ENCODE measurements at places on chromosomes 11 and 22.

DNA sequence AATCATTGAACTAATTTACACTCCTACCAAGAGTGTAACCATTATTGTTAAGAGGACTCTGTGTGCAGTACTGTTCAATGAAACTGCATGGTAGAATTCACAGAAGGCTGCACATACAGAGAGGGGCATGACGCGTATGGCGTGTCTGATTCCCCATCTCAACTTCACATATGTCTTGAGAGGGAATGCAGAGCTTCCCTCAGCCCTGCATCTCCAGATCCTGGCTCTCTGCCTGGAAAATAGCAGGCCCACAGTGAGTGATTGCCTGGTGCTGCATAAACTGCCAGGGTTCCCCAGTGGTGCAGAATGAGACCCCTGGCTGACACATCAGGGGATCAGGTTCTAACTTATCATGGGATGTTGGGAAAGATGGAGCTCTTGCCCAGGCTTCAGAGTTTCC is 260.2 kb upstream of the ISX start:
- no peak for DNase-seq

GRCh38 chr11:47611348-47611794 is 17.2 kb upstream of the C1QTNF4 start:
- no peak for DNase-seq

GRCh38 chr22:20437613-20438426 is at the start of gene SCARF2:
Gene SCARF2 (minus strand): TSS chr22:20437825. CDS start chr22:20437754, 71 bp downstream.
- peak; percentile 93 for DNase-seq

DNA sequence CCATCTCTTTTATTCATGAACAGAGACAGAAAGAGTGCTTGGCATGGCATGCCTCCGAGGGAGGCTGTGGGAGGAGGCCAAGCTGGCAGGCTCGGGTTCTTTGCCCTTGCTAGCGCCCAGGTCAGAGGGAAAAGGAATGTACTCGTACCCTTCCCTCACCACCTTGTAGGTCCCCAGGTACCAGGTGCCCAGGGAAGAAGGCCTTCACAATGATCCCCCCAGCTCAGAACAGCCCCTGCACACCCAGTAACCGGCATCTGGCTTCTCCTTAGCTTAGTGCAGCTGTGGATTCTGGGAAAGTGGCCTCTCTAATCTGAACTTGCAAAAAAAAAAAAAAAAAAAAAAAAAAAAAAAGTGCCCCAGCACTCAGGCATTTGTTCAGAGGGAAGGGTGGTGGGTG is 1.3 kb downstream of the HEPN1 start:
- no peak for DNase-seq

DNA sequence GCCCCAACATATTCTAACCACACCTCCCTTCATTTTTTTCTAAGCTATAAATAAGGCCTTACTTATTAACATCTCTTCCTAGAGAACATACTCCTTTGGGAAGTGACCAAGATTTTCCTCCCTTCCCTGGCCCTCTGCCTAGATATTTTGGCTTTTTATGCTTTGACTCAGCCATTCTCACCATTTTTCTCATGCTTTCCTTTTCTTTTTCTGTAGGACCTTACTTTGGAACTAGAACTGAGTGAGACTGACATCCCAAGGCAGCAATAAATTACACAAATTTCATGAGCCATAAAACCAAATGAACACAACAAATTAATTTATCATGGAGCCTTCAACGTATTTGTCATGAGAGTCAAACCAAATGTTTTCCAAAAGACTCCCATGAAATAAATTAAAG is 142.7 kb upstream of the CTSC start:
- no peak for DNase-seq

DNA sequence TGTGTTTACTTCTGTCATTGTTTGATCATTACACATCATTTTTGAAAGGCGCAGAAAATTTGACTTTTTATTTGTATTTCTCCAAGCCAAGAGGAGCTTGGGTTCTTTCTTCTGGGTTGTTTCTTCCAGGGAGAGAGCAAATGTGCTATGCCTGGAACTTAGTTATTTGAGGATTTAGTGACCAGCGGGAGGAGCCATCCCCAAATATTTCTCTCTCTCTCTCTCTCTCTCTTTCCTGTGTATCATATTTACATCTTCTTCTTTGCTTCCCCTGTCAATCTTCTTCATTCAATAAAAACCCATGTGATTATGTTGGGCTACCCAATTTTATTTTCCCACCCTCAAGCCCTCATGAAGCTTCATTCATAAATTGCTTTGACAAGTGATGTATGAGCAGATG is 534.5 kb downstream of the LRRC4C start:
- no peak for DNase-seq

GRCh38 chr22:39247361-39247760 is 2.6 kb upstream of the PDGFB start:
- no peak for DNase-seq

DNA sequence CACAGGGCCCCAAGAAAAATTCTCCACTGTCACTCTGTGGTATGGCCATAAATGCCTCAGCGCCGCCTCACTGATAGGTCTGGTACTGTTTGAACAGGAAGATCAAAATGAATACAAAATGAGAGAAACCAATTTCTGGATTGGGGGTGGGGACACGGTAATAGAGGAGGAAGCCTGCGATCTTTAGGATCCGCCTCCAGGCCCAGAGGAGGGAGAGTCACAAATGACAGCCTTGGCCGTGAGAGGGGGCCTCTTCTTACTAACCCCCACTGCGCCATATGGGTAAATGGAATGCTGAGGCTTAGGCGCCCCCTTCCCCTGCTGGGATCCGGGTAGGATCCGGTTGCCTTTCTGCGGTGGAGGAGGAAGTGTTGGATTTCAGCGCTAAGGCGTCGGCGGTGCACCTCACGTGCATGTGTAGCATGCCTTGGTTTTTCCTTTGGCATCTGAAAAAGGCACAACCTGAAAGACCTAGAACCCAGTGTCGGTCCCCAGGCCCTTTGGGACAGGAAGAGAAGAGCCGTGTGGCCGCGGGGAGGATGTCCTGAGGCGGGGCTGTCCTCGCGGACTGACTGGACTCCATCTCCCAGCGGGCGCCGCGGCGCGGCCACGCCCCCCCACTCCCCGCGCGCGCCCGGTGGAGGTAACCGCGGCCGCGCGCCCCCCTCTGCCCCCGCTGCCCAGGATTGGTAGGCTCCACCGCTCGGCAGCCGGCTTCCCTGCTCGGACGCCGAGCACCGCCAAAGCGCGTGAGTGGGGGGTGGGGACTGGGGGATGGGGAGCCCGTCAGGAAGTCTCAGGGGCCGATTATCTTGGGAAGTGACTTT is 718 bp upstream of the MADD start:
- peak; percentile 91 for DNase-seq

DNA sequence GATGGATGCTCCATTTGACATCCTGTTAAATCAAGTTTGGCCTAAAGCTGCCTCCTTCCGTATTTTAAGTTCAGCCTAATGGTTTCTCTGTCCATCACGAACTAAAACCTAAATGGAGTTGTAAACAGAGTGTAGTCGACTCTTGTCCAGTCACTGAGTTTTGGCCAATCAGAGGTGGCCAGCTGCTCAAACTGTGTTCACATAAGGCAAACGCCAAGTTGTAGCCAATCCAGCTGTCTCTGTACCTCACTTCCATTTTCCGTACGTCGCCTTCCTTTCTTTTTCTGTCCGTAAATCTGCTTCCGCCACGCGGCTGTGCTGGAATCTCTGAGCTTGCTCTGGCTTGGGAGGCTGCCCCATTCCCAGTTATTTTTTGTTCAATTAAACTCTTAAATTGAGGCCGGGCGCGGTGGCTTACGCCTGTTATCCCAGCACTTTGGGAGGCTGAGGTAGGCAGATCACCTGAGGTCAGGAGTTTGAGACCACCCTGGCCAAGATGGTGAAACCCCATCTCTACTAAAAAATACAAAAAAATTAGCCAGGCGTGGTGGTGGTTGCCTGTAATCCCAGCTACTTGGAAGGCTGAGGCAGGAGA is 20.7 kb upstream of the CARS1 start:
- DNase-seq: no peak

- no peak for DNase-seq
Observed at GRCh38 chr11:35945137-35945518, 1.3 kb downstream of the LDLRAD3 start.

- DNase-seq: no peak
Observed at GRCh38 chr22:17100621-17101020, 15.8 kb downstream of the IL17RA start.

- no peak for DNase-seq
Observed at GRCh38 chr11:940496-941135, 14.9 kb downstream of the AP2A2 start.

- DNase-seq: no peak
Observed at GRCh38 chr11:35134403-35135148, 4.4 kb upstream of the CD44 start.

DNA sequence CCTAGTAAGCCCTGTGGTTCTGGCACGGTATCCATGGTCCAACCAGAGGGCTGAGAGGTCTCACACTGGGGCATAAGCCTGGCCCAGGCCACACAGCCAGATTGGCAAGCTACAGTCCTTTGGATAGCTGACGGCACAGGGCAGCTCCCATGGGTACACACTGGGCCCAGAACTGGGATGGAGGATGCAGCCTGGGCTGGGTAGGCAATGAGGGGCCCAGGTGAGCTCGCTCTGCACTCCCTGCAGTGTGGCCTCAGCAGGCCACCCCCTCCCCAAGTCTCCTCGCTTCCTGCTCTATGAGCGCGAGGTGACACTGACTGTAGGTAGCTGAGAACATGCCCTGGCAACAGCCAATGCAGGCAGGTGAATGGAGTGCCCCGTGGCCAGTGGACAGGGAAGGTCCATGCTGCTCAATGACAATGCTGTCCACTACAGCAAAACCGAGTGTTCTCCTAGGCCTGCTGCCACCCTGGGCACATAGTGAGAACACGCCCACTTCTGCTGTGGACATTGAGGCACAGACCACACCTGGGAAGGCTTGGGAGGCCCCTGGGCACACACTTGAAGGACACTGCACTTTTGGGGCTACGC is 3.8 kb downstream of the ARVCF start:
- no peak for DNase-seq

- no peak for DNase-seq
Observed at GRCh38 chr11:69654660-69655478, 13.9 kb downstream of the CCND1 start.

GRCh38 chr11:46674463-46675287 is 25.7 kb downstream of the ARHGAP1 start:
- no peak for DNase-seq

GRCh38 chr22:21591695-21592094 is 24.2 kb downstream of the UBE2L3 start:
- DNase-seq: no peak

All from stomach (tissue), 19 donors.